ENCODE measurements at places on chromosomes 11 and 22. TPM values are rescaled to one million over a fixed set of nuclear protein-coding genes. Genes with fewer than 3 reads are reported as not detected.

DNA sequence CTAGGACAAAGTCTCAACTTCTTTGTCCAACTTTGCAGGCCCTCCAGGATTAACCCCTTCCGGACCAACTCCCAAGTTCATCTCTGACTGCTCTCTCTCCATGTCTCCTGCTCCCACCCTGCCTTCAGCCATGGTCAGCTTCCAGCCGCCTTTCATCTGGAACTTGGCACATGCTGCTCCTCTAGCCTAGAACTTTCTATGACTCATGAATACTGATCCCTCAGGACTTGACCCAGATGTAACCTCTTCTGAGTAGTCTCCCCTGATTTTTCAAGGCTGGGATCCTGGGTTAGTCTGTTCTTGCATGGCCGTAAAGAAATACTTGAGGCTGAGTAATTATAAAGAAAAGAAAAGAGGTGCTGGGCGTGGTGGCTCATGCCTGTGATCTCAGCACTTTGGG is 5.2 kb upstream of the SLC15A3 start:
- DNase-seq: no peak

- DNase-seq: no peak
These were observed 20.1 kb upstream of the CECR2 start for GRCh38 chr22:17349172-17349571.

DNA sequence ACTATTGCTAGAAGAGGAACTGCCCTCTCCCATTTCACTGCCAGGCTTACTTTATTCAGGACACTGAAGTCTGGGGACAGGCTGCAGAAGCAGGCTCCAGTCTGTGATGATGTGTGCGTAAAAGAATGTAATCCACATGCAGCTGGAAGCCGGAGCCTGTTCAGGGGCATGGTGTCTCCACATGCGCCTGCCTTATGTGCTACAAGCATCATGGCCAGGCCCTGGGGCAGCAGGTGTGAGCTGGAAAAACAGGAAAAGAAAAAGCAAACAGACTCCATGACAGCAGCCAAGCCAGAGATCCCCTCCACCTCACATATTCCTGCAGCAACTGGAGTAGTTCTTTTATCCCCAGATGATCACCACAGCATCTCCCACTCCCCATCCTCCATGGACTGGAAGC is 33.4 kb downstream of the ARFGAP2 start:
- no peak for DNase-seq

- peak; percentile 68 for DNase-seq
These were observed 38.0 kb downstream of the TMEM45B start for GRCh38 chr11:129853518-129854231.

DNA sequence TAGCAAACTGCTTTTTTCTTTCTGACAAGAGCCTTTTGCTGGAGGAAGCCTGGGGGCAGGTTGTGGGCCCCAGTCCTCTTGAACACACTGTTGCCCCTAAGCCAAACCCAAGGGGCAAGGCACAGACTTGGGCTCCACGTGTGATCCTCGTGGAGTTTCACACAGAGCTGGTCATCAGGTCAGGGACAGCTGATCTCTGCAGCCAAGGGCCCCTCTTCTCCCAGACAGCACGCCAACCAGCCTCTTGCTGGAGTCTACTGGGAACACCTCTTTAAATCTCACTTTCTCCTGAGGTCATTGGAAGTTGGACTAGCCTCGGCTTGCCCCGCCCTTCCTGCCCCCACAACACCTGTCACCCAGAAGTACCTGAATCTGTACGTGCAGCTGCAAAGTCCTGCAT is 39.8 kb downstream of the C11orf58 start:
- DNase-seq: no peak

DNA sequence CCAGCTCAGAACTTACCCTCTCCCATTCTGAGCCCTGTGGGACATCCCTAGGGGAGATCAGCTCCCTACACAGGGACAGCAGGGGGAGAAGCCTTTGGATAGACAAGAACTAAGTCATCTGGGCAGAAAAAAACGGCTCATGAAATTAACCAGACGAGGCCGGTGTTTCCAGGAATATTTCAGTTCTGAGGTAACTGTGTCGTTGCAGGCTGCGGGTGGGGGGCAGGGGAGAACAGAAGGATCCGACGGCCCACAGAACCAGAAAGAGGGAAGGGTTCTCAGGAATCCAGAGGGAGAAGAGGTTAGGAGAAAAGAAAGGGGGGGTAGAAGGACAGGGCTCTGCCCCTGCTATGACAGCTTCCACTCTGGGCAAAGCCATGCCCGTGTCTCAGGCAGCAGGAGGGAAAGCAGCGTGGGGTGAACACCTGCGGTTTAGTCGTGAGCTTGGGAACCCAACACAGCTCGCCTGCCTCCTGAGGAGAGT is 3.6 kb downstream of the CLCF1 start:
- no peak for DNase-seq

GRCh38 chr11:4436411-4436810 is 12.7 kb upstream of the OR52K2 start:
- no peak for DNase-seq

- no peak for DNase-seq
These were observed 943 bp downstream of the CSF2RB start for GRCh38 chr22:36914390-36914752.

GRCh38 chr22:37994049-37994448 is 9.7 kb upstream of the SOX10 start:
- DNase-seq: no peak

- no peak for DNase-seq
These were observed 176.2 kb upstream of the FAT3 start for GRCh38 chr11:92048415-92048814.

DNA sequence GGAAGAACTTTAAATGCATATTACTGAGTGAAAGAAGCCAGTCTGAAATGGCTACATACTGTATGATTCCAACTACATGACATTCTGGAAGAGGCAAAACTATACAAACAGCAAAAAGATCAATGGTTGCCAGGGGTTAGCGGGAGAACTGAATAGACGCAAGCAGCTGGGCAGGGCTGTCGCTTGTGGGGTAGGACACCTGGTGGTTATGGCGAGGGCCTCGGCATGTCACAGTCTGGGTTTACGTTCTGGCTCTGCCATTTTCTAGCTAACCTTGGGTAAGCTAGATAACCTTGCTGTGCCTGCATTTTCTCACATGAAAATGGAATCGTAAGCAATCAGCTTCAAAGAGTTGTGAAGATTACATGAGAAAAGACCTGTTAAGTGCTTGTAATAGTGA is 55.2 kb upstream of the SYT13 start:
- no peak for DNase-seq

GRCh38 chr22:19812910-19813309 is 41.8 kb downstream of the GNB1L start:
- DNase-seq: no peak

DNA sequence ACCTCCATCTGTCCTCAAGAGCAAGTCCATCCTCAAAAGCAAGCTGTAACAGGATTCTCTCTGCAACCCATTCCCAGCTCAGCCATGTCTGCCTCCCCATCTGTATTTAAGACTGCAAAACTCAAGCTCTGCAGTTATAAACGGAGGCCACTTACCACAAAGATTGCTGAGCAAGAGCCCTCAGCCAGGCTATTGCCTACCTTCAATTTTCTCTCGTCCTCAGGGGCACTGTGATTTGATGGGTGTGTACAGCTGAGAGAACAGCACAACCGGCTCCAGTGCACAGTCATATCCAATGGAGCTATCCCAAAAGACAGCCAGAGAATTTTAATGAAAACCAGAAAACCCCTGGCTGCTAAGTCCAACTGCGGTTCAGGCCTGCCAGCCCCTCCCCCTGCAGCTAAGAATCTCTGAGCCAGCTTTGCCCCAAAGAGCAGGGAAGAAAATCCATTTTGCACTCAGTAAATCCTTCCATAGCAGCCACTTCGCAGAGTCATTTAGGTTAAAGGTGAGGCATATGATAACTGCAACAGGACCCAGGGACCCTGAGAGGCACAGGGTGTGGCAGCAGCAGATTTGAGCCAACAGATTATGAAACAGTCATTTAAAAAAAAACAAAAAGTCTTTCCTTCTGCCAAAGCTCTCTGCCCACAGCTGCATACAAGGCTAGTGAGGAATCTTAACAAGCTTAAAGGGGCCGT is 37.6 kb downstream of the RAB30 start:
- no peak for DNase-seq

- peak; percentile 36 for DNase-seq
These were observed 4.2 kb downstream of the AMPD3 start for GRCh38 chr11:10459029-10459970.

GRCh38 chr11:86167499-86168164 is 76.9 kb upstream of the EED start:
- DNase-seq: no peak

DNA sequence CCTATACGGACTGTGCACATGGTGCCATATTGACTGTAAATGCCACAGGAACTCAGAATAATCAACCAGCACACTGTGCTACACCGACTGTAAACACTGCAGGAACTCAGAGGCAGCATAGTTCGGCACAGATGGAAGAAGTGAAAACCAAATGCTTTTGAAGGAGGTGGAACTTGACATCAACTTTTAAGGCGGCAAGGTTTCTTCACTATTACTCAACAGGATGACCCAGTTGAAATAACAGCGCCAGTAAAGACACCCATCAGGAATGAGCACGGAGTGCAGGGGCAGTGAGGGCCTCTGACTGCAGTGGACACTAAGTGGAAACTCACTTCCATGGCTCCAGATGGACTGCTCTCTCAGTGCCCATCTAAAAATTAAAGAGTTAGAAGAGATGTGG is 15.7 kb downstream of the TESMIN start:
- no peak for DNase-seq

DNA sequence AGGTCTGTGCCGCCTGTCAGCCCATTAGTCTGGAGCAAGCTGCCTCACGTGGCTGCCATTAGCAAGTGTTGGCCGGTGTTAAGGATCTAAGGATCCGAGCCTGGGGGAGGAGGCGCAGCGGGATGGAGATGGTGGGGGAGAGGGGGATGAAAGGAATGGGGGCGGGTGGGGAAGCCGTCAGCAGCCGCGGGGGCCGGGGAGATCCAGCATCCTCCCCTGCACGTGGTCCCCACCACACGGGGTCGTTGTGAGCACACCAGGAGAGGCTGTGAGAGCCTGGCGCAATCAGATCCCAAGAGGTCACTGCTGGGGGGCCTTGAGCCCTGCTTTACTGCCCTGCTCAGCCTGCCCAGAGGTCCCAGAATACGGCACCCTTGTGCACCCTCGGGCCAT is 7.3 kb downstream of the CABP7 start:
- peak; percentile 56 for DNase-seq

DNA sequence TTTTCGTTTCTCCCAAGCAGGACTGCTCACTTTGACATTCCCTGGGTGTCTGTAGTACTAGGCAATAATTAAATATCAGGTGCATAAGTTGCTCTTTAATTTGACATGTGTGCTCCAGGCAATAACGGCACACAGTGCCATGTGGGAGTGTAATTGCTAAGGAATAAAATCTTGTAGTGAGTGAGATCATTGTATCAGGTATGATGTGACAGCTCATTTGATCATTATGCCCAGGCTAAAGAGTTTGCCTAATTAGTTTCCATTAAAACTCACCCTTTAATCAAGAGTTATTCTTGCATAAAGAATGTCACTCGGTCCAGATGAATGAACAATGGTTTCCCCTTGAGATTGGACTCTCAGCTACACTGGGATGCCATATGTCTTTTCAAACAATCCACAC is 220.0 kb downstream of the INSC start:
- no peak for DNase-seq

Gene MAPK8IP1
- total RNA-seq: 0.89 TPM

Gene LDHAL6A
- not detected for total RNA-seq

Gene KIAA0930
- 14.9 TPM for total RNA-seq

Gene SNX32
- under 0.01 TPM for total RNA-seq

Gene IGF2
- 70.5 TPM for total RNA-seq

Gene SPI1
- 14.2 TPM for total RNA-seq

Gene GRK3
- 6.5 TPM for total RNA-seq

Gene CASP5
- 0.75 TPM for total RNA-seq

Gene ABCC8
- not detected for total RNA-seq

Gene TCN1
- 4.7 TPM for total RNA-seq

Gene MS4A8
- total RNA-seq: not detected

Gene PARVA
- 11.4 TPM for total RNA-seq

Gene FADS1
- total RNA-seq: 137 TPM

Gene SOX6
- 111 TPM for total RNA-seq

Measured in liver (tissue), 10 donors.